ENCODE measurements at places on chromosomes 7 and 10.

- no peak for DNase-seq
Measured at GRCh38 chr10:77717336-77717735, 79.7 kb upstream of the KCNMA1 start.

DNA sequence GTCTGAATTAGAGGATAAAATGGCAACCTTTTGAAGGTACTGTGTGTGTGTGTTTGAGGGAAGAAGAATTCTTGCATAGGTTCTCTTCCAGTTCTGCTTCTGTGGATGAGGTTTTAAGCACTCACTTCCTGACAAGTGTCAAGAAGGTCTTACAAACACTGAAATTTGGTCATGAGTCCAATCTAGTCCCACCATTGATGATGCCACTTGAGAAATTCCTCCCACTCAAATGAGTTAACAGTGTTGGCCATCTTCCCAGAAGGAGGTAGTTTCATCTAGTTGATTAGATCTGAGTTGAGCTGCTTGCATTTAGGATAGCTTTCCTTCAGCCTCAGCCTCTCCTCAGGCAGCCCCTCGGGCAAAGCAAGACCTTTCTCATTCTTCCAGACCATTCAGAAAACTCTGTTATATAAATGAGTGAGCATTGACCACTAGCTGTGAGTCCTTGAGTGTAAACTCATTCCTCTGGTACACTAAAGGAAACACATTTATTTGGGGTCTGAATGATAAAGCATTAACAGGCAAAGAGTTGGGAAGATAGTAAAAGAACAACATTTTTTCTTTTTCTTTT lies 189.5 kb downstream of the TRIL start:
- DNase-seq = no peak

- DNase-seq = no peak
Measured at GRCh38 chr10:23877791-23878320, 331.1 kb upstream of the KIAA1217 start.

- no peak for DNase-seq
Measured at GRCh38 chr10:5184987-5185775, at the start of gene AKR1C8. TSS of gene AKR1C8 (minus strand) at chr10:5185150. CDS start at chr10:5185104, 46 bp downstream.

GRCh38 chr10:33557313-33557712 lies 222.8 kb upstream of the NRP1 start:
- no peak for DNase-seq

DNA sequence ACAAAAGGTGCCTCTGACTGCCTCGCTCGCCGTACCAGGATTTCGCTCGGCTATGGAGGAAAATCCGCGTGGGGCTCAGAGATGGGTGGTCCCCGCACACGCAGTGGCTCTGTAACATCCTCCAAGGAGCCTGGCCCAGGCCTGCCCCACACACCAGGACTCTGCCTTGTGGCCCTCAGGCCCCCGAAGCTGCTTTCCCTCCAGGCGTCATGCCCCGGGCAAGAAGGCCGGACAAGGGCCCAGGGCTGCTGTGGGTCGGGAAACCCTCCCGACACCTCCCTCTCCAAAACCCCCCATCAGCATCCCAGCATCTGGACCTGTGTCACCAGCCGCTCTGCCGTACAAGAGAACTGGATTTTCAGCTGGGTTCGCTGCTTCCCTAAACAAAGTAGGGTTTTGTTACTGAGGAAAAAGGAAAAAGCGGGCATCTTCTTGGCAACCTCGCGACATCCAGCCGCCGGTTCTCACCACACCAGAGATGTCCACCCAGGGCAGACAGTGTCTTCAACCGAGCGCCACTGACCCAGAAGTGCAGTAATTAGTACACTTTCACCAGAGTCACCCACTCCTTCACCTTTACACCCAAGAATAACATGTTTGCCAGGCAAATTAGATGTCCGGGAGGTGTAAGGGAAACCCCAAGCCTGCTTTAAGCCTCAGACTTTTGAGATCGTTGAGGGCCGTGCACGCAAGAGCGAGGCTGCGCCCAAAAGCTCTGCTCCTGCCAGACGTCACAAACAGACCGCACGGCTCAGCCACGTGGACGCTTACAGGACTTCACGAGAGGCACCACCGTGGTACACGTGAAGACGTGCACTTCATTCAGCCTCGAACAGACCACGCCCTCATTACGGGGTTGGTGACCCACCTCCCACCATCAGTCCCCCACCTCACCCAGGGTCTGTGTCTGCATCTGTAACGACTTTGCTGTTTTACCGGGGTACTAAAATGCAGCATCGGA lies 62.2 kb downstream of the DIP2C start:
- no peak for DNase-seq

GRCh38 chr7:94877731-94878670 lies 29.4 kb upstream of the PPP1R9A start:
- DNase-seq = no peak

DNA sequence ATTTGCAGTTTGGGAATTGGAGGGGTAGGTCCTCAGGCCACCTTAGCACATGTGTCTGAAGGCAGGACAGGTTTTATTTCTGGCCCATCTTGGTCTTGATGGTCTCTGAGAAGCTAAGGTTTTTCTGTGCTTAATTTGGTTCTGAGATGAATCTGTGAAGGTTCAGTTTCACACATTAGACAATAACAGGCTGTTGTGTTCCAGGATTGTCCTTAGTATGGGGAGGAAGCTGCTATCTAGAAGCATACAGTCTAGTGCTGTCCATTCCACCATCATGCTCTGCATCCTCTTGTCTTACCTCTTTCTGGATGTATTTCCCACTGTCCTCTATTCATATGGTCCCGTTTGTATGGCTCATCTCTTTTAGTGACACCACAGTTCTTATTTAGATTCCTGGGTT lies 7.1 kb downstream of the UBE2D1 start:
- no peak for DNase-seq

- no peak for DNase-seq
Measured at GRCh38 chr7:150912427-150912826, 60.1 kb downstream of the AOC1 start.

- peak; percentile 54 for DNase-seq
Measured at GRCh38 chr10:118840071-118840775, 85.5 kb upstream of the CACUL1 start.

DNA sequence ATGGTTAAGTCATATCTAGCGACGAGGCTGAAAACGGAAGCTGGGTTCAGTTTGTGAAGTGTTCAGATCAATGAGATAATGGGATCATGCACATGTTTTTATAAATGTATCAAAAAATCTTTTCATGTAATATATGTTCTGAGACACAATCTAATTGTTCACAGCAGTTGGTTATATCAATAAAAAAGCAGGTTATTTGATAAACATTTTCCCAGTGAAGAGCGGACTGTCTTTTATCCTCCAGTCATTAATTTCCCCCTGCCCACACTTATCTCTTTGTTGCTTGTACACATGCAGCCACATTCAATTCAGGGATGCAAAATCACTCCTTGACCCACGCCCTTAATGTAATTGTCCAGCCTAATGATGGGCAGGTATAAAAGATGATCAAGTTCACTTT lies 563.1 kb downstream of the INHBA start:
- DNase-seq = no peak

DNA sequence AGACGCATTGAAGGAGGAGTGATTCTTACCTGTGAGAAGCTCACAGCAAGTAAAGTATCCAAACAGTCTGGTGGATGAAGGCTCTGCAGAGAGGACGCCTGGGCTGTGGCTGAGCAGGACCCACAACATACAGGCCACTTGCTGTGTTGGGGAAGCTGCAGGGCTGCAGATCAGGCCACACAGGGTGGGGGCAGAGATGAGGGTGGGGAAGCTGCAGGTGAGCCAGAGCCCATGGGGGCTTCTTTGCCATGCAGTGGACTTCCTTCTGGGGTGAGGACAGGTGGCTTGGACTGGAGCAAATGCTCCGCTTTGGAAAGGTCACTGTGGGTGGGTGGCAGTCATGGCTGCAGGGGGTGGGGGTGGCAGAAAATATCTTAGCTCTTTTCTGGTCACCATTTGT lies 214.8 kb downstream of the GLRX3 start:
- DNase-seq = no peak

- no peak for DNase-seq
Measured at GRCh38 chr10:132528064-132528691, 9.4 kb upstream of the INPP5A start.

DNA sequence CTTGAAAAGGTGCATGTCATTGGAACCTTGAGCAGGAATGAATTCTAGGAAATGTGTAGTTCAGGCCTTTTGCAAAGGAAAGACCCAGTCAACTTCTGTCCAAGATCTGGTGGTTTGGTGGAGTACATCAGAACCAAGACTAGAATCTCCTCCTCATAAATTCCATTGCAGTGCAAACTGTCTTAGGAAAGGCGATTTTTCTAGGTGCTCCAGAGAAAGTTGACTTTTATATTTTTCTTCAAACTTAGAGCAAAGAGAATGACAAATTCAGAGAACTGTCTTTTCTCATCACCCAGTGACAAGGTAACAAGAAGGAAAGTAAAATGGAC lies 50.0 kb downstream of the PRTFDC1 start:
- DNase-seq = no peak

- DNase-seq = no peak
Measured at GRCh38 chr10:93965911-93966310, 27.8 kb upstream of the PLCE1 start.

- DNase-seq = no peak
Measured at GRCh38 chr7:148266795-148267194, 323.8 kb upstream of the C7orf33 start.

- DNase-seq = no peak
Measured at GRCh38 chr7:125126376-125126775, 196.8 kb upstream of the POT1 start.

DNA sequence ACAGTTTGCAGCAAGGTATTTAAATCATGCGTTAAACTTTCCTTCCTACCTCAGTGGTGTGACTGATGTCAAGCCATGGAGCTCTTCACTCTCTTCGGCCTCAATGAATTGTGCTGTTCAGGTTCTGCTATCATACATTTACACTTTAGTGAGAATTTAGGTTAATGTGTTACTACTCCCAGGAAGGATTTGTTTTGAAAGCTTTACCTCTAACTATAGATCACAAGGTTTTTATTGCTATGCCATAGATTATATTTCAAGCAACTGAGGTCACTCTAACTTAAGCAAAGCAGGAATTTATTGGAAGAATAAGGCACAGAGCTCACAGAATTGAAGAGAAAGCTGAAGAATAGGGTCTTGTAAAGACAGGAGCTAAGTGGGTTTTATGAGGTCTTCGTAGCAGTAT lies 11.0 kb upstream of the ADD3 start:
- no peak for DNase-seq

- DNase-seq = no peak
Measured at GRCh38 chr7:127150543-127150942, 102.2 kb downstream of the GRM8 start.

GRCh38 chr10:50244201-50244600 lies 7.1 kb downstream of the ASAH2 start:
- no peak for DNase-seq

DNA sequence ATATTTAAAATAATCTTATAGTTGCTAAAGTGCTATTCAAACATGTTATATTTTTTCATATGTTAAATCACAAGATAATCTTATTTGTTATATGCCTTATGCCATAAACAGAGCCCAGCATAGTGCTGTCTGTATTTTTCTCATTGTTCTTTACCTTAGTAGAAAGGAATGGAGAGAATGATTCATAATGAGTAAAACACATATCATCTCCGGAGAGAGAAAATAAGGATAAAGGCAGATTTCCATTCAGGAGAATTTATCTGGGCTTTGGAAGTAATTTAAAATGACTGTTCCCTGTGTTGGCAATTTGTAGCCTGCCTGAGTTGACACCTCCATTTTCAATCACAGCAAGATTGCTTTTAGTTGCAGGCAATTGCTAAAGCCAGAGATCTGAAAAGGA lies 30.2 kb downstream of the CHN2 start:
- no peak for DNase-seq

- DNase-seq = no peak
Measured at GRCh38 chr10:104038958-104039752, 46.5 kb downstream of the COL17A1 start.

DNA sequence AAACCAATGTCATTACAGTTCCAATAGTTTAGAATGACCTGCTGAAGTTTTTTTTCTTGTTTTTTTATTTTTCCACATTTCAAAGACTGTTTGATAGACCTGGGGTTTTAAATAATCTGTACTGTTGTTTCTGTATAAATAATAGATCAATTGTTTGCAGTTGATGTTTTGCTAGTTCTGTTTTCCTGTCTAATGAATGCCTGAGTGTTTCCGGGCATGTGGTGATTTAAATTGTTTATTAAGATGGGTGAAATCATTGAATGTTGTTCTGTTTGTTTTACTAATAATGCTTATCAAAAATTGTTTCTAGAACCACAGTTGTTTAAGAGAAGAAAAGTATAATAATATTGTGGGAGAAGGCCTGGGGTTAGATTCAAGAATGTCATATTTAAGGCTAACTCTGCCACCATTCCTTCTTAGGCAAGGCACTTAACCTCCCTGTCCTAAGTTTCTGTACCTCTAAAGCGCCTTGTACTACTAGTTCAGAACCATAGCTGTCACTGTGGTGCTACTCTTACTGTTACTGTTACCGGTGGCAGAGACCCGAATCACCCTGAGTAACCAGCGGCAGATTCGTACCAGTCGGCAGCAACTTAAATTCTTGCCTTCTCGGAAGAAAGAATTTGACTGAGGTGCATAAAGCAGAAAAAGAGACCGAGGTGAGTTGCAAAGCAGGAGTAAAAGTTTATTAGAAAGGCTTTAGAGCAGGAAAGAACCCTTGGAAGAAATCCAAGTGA lies 1014.1 kb downstream of the REEP3 start:
- DNase-seq = no peak

GRCh38 chr7:26295015-26295414 lies 3.4 kb downstream of the SNX10 start:
- no peak for DNase-seq

- no peak for DNase-seq
Measured at GRCh38 chr7:24366876-24367275, 82.9 kb downstream of the NPY start.

- DNase-seq = no peak
Measured at GRCh38 chr10:133107442-133107841, 19.7 kb downstream of the ADGRA1 start.

- DNase-seq = no peak
Measured at GRCh38 chr7:81652225-81652624, 117.6 kb downstream of the HGF start.

GRCh38 chr10:80596391-80597257 lies 58.9 kb downstream of the SH2D4B start:
- peak; percentile 40 for DNase-seq

- DNase-seq = no peak
Measured at GRCh38 chr10:124049484-124049883, 43.9 kb downstream of the CHST15 start.

- DNase-seq = no peak
Measured at GRCh38 chr7:111173990-111174389, 83.1 kb downstream of the LRRN3 start.

GRCh38 chr10:80491251-80492102 lies 37.4 kb downstream of the TSPAN14 start:
- DNase-seq = no peak

GRCh38 chr10:52313933-52314821 lies at the start of gene DKK1:
TSS of gene DKK1 (plus strand) at chr10:52314281. CDS start at chr10:52314435, 154 bp downstream.
- DNase-seq = no peak

- DNase-seq = no peak
Measured at GRCh38 chr7:19209166-19209696, 64.0 kb upstream of the FERD3L start.

GRCh38 chr10:44801383-44802327 lies 109.5 kb upstream of the TMEM72 start:
- no peak for DNase-seq

GRCh38 chr7:151371266-151371665 lies 29.7 kb downstream of the NUB1 start:
- DNase-seq = no peak
